Stimulated activated CD8-positive, alpha-beta memory T cell treated with anti-CD3 and anti-CD28 coated beads, Interleukin-7, amount 100 ng/mL, for 48 hours (primary cell): ENCODE measurements at places on chromosomes 2 and 18.

DNA sequence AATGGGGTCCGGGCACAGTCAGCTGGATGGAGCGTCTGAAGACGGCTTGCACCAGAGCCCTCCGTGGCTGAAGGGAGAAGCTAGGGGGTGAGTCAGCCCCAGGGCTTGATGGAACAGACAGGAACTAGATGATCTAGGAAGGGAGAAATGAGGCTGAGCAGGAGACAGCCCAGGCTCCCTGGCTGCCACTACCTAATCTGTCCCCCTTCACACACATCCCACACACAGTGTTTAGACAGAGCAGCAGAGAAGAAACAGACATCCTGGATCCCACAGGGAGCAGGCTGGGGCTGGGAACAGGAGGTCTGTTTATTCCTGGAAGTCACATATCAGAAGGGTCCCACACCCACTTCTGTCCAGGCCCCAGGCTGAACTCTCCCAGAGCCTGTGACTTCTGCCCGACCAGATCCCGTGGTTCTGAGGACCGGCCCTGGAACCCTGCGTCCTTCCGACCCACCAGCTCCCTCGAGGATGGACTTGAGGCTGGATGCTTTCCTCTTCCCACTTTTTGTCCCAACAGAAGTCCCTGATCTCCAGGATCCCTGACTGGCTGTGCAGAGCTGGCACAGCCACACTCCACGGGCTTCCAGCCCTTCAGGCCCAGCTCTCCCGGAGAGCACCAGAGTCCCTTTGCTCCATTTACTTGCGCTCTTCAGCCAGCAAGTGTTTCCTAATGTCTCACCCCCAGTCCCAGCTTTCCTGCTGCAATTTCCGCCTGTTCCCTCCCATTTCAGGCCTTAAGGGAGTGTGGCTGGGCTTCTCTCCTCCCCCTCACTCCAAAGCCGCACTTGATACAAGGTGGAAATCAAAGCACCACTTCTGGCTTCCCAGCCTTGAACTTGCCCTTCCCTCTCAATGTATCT, 1.5 kb upstream of the GPBAR1 start:
- no peak for DNase-seq

DNA sequence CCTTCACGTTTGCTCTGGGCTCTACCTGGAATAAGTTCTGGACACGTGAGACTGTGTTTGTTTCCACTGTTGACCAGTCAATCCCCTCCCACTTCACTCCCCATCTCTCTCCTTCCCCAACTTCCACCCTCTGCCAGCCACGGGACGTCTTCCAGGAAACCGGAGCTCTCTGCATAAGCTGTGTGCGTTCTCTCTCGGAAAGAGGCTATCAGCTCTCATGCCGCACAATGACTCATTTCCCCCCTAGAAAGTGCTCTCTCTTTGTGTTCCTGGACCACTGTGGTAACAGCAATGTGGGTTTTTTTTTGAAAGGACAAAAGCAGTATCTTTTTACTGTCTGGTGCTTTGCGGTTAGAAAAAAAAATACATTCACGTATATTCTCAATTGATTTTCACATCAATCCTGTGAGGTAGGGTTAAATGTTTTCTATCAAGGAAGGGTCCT, 10.2 kb downstream of the PROKR1 start:
- peak; percentile 51 for DNase-seq

GRCh38 chr2:239952665-239953417, 72.3 kb downstream of the NDUFA10 start:
- DNase-seq, result no peak

DNA sequence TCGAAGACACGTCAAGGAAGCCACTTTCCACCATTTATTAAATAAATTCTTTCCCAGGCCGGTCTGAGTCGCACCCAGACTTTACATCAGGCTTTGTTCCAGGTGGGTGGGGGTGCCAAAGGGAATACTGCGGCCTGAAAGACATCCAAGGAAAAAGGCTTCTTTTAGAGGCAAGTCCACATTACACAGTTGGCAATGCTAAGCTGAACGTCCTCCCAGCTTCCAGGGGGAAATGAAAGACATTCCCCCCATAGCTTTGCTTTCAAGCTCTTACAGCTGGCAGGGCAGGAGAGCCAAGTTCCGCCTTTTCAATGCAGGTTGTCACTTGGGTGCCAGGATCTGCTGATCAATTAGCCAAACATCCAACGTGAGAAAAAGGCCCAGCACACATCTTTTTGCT, 36.5 kb upstream of the PTPN4 start:
- no peak for DNase-seq

- DNase-seq, result no peak
These were observed 40.4 kb upstream of the MRPL33 start for GRCh38 chr2:27730980-27731691.

GRCh38 chr2:94986392-94986963, 39.0 kb upstream of the MAL start:
- no peak for DNase-seq

GRCh38 chr2:72778410-72778809, 47.4 kb downstream of the EXOC6B start:
- DNase-seq, result no peak

- no peak for DNase-seq
These were observed 43.8 kb upstream of the DDX18 start for GRCh38 chr2:117770730-117771129.

DNA sequence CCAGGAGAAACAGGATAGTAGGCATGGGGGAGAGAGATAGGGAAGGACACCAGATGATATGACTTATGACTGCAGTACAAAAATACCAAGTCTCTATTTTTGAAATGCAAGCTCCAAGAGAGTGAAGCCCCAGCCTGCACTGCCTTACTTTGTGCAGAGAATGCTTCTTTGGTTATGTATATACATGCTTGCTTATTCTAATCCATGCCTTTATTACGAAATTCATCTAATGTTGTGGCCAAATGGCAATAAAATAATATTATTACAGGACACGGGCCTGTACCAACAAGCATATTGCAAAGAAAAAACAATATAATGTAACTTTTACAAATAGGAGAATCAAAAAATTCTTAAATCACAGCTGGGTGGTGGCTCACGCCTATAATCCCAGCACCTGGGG, 110.8 kb downstream of the BCL11A start:
- DNase-seq, result no peak

DNA sequence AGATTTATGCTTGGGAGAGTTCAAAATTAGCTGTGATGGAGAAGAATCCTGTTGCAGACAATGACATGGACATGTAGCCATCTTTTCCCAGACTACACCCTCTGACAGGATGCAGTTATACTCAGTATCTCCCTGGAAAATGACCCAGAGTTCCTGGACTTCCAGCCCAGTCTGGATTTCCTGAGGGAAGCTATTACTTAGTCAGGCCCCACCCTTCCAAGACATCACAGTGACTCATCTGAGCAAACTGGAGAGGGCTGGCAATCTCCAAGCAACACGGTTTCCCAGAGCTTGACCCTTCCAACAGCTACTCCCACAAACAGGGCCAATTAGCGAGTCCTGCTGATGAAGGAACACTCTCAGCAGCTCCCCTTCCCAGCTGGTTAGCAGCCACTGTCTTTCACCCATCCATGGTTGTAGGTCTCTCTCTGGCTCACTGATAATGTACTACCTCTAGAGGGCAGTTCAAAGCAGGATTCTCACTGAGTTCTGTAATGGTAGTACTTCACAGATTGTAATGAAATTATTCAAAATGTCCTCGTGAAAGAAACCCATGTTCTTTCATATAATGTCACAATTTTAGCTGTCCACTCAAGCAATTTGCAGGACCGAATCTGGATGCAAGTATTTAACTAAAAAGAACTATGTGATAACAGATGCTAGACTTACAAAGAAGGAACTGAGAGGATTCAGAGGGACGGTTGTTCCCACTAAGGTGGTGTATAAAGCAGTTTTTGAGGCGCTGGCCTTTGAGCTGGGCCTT, 110.2 kb downstream of the MDH1 start:
- DNase-seq, result no peak

- DNase-seq, result peak; percentile 3
These were observed 10.5 kb downstream of the SCYGR4 start for GRCh38 chr2:227627769-227628168.

- no peak for DNase-seq
These were observed 498.4 kb downstream of the XIRP2 start for GRCh38 chr2:167386694-167387093.
